PC-9 (cell line): ENCODE measurements at places on chromosomes 13 and 19. TPM values are rescaled to one million over a fixed set of nuclear protein-coding genes. Genes with fewer than 3 reads are reported as not detected.
A peak's percentile ranks its signal among the peaks of the same experiment; 100 is the strongest.

The FXYD3 gene
- 240 and 287 TPM in 2 replicates for total RNA-seq

DNA sequence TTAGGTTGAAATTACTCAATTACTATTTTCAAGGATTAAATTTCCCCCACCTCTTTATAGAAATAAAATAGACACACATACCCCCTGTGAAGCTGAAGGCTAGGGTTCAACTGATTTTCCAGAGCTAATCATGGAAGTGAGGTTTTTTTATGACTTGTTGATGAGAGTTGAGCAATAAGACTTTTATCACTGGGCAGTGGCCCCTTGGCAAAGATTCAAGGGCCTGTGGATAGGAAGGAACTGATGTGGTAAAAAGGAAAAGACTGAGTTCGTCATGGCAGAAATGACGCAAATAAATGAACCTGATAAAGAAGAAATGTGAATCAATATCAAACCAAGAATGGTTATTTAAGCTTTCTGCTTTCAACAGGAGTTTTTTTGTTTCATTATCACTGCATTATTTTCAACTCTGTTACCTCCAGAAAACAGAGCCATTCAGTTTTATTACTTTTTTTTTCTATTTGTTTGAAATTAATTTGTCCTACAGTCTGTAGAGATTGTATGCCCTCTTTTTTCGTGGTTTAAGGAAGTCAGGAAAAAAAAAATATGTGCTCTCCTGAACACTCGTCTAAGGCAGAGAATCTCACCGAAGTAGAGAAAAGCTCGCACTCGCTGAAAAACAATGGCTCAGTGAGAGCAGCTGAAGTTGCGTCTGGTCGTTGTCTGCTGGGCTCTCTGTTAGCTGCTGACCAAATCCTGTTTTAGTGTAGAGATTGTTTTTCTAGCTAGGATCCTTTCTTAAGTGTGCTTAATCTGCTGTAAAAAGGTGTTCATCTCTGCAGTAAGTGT, 38.9 kb downstream of the STOML3 start:
- DNase-seq, result no peak

DNA sequence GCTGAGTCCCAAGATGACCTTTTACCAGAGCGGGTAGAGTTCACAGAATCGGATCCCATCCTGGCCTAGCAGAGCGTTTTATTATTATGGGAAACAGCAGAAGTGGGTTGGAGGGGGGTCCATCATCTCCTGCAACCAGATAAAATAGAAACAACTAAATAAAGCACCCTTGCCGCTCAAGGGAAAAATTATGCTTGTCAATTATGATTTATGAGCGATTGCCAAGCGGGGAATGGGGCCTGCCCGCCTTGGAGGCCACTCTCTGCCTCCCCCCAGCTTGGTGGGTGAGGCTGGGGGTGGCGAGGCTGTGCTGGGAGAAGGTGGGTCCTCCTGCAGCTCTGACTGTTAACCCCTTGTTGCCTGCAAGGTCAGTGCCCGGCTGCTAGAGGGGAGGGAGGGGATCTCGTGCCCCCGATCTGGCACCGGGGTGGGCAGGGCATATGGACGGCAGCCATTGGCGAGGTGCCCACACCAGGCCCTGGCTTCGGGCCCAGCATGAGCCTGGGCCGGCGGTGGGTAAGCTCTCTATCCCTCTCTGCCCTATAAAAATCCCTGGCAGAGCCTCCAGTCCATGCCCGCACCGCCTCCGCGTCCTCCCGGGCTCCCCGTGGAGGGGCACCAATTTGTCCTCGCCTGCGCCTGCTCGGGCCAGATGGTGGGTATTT, 129.1 kb downstream of the URI1 start:
- no peak for DNase-seq

DNA sequence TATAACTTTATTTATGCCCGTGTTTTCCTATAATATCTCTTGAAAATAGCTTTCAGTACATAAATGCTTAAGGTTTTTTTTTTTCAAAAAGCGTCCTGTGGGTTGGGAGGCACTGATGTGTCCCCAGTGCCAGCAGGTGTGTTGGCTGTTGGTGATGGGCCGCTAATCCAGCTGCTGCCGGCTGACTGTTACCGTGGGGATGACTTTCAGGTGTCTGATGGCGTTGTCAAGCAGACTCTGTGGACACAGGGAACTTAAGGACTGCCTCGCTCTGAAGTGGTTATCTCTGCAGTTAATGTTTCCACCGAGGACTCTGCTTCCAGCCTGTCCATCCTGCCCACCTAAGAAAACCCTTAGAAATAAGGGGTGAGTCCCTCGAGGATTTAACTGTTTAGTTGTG, 94.5 kb downstream of the ANKRD10 start:
- no peak for DNase-seq

- peak; percentile 90 for DNase-seq
Measured at GRCh38 chr19:39166571-39167391, 30.0 kb upstream of the NCCRP1 start.

DNA sequence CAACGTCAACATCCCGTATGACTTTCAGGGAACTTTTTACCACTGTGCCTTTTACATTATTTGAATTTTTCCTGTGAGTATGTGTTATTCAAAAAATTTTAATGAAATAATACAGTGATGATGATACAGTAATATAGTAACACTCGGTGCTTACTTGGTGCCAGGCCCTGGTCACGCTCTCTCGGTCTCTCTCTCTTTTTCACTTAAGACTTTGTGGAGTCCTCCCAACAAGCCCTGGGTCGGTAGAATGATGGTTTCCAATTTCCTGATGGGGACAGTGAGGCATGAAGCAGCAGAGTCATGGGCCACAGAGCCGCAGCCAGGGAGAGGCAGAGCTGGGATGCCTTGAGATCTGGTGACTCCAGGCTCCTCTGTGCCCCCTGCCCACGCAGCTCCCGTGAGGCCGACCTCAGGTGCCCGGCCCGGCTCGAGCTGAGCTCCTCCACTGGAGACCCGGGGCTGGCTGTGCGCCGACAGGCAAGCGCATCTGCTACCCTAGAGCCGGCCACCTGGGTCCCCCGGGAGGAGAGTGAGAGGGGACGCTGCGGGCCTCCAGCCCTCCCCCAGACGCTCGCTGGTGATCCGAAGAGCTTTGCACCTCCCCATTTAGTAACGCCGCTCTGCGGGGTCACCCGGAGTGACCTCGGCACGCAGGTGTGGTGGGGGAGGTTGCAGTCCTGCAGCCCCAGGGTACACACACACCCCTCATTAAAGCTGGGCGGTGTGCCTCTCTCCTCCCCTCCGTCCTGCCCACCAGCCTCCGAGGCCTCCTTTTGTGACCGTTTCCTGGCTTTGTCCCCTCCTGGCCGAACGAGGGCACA, 4.4 kb upstream of the SBK3 start:
- DNase-seq, result peak; percentile 89
